CD4-positive, alpha-beta T cell treated with Interleukin-17A for 1 hour (primary cell): ENCODE measurements at places on chromosomes 11 and 22.

- DNase-seq: no peak
Observed at GRCh38 chr11:64185175-64185692, 737 bp upstream of the STIP1 start.

DNA sequence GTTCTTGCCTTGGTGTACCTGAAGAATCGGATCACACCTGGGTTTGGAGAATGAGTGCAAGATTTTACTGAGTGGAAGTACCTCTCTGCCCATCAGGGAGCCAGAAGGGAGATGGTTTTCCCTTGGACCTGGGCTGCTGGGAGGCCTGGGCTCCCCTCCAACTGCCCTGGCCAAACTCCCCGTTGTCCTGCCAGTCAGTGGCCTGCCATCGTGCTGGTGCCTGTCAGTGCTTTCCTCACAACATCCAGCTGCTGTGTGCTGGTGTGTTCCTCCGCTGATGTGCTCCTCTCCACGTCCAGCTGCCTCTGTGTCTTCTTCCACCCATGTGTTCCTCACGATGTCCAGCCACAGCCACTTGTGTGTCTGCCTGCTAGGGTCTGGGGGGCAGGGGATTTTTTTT is 87.9 kb upstream of the CLPB start:
- no peak for DNase-seq

DNA sequence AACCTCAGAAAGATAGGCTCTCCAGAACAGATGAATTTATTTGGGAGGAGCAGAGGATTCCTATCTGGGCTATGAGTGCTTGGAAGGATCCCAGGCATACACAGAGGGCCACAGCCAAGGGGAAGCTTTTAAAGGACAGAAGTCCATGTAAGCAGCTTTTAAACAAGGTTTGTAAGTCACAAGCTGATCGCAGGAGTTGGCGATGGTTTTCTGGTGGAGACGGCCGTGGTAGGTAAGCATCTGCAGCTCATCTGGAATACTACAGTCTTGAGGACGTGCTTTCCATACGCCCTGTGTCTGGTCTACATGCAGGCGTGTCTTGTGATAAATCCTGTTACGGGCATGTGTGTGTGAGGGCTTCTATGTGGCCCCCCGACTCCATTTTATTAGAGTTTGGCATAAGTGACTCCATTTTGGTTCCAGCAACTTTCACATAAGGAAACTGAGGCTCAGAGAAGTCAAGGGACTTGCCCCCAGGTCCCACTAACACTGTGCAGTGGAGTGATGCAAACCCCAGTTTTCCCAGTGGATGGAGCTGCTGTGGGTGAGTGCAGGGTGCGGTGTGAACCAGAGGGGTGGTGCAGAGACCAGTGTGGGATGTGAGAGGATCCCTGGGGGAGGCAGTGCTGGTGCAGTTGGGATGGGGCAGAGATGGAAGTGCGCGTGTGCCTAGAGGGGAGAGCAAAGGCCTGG is 11.8 kb upstream of the ACY3 start:
- no peak for DNase-seq

GRCh38 chr11:65526744-65527143 is 1.9 kb downstream of the SCYL1 start:
- no peak for DNase-seq

DNA sequence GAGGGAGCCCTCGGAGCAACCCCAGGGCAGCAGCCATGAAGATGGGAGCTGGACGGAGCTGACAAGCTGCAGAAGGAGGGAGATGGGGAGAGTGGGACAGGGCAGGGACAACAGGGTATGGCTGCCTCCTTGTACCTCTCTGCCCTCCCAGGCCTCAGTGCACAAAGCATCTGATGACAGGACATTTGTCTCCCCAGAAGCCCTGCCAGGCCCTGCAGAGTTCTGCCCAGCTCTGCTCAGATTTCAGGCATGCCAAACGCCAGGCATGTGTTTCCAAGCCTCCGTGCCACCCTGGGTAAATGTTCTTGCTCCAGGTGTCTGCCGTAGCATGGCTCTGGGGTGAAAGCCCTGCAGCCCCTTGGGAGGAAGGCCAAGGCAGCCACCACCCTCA is 1.1 kb upstream of the IFITM10 start:
- DNase-seq: no peak

- no peak for DNase-seq
Observed at GRCh38 chr11:74951226-74951625, 2.2 kb downstream of the SPCS2 start.

- DNase-seq: no peak
Observed at GRCh38 chr11:108752297-108752751, 87.5 kb downstream of the DDX10 start.

GRCh38 chr22:38451404-38451803 is 3.6 kb downstream of the KCNJ4 start:
- DNase-seq: no peak

DNA sequence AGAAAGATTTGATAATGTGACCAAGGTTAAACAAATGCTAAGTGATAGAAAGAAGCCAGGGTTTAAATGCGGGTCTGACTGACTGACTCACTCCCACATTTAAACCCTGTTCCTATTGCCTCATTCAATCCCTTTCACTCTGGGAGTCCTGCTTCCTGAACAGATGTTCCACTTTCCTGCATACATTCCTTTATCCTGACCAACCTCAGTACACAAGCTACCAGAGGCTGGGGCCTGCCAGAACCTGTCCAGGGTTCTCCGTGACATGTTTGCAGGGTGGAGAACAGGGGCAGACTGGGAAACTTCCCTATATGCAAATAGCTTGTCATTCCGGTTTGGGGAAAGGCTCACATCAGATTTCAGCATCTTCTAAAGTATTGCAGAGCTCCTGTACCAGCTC is 3.0 kb upstream of the ANKK1 start:
- no peak for DNase-seq

DNA sequence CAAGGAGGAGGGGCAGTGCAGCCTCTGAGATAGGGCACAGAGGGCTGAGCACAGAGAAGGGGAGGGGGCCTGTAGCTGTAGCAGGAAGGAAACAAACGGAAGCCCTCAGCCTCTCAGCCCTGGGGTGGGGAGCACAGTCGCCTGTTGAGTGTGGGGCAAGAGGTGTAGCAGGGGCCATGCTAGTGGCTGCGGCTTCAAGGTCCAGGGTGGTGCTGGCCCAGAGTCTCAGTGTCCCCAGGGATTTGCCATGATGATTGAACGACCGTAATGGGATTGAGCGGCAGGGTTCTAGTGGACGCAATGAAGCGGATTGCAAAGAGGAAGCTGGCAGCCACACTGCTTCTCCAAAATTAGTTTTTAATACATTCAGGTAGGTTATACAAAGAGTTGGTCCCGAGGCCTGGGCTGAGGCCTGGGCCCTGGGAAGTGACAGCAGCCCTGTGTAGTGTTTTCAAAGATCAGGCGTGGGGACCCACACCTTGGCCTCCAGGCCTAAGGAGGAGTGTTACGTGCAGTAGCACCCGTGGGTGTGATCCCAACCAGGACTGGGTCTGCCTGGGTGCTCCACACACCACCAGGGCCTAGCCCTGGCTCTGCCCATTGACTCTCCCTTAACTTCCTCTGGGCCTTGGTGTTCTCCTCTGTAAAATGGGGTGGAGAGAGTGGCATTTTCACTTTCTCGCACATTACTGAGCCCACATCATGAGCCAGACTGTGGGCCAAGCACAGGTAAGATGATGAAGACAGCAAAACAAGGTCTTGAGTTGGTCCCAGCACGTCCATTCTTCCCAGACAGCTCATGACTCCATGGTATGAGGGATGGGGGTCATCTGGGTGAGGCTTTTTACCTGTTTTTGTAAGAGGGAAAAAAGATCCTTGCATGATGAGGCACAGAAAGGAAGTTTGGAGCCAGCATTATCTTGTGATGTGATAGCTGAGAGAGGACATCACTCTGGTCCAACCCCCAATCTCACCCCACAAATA is 13.1 kb downstream of the LRRC32 start:
- no peak for DNase-seq

DNA sequence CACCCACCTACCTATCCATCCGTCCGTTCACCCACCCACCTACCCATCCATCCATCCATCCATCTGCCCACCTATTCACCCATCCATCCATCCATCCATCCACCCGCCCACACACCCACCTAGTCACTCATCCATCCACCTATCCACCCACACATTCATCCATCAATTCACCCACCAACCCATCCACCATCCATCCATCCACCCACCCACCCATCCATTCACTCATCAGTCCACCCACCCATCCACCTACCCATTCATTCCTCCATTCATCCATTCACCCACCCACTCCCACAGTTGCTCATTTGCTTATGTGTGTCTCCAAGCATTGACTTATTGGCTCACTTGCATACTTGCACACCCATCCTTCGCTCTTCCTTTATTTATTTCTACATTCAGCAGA is 50.1 kb downstream of the MYO7A start:
- DNase-seq: no peak

DNA sequence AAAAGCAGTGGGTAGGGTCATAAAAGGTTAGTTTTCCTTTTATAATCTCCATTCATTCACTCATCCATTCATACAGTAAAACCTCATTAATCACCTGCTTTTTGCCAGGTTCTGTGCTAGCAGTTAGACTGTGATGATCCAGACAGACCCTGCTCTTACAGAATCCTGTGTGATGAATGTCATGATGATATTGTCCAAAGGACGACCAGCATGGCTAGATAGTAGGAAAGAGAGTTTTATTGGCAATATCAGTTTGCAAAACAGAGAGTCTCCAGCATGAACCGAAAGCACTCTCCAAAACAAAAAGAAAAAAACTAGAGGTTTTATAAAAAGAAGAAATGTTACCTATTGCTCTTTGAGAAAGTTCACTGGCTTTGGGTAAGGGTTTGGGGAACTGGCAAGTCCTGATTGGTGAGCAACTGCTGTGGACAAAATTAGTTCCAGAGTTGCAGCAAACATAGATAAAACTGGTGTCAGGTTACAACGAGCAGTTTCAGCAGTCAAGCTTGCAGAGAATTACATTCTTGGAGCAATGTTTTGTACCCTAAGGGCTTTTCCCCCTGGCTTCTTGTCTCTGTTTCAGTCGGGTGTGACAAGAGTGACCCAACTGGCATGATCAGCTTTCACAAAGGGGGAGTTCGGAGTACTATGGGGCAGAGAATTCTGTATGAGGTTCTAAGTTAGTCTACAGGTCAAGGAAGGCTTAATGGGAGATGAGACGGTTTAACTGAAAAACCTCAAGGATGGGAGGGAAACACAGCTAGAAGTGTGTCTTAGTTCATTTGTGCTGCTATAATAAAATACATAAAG is 58.3 kb downstream of the HSD17B12 start:
- DNase-seq: no peak

GRCh38 chr11:73716153-73717056 is 44.5 kb downstream of the RAB6A start:
- DNase-seq: peak; percentile 18

DNA sequence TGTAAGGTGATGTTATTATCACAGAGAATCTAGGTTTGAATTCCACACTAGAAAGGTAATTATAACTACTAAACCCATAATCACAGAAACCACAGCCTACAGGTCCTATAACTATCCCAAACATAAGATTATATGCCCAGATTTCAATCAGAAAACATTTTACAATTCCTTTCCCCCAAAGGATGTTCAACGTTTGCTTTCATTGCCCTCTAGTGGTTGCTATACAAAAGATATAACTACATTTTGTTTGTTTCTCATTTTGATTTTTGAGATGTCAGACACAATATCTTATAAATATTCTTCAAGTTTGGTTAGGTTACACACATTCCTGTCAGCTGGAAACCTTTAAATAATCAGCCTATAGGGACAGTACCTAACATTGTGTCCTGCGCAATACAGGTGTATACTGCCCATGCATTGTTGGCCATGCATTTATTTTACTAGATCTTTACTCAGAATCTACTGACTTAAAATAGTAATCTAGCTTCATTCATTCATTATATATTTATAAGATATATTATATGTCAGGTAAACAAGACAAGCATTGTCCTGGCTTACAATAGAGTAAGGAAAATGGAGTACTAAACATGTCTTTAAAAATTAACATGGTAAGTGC is 530.5 kb upstream of the CCDC90B start:
- DNase-seq: no peak

DNA sequence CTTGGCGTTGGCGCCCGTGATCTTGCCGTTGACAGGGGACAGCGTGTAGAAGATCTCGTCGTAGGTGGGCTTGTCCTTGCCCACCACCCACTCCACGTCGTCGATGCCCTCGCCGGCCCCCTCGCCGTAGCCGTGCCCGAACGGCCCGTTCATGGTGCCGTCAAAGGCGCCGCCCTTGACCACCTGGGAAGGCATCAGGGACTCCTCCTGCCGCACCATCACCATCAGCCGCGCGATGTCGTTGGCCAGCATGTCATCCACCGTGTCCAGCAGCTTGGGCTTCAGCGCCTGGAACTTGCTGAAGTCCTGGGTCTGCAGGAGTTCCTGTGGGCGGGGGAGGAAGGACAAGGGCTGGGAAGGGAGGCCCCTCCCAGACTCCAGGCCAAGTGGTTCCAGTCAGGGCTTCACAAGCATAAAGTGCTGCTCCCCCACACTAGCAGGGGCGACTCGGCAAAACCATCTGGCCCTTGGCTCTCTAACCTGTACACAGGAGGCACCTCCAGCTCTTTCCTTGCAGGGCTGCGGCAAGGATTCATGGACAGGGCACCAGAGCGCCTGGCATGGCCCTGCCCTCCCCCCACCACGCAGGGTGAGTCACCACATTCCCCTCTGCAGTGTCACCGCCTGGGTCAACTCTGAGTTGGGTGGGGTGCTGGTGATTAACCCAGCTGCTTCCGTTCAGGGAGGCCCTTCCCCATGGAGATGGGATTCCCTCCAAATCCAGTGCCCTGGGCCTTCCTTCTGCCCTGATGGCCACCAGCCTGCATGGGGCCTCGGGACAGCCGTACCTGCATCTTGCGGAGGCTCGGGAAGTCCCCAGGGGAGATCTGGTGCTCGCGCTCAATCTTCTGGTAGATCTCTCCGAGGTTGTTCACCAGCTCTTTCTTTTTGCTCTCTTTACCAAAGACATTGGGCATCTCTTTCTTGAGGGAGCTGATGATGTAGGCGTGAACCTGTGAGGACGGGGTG is 10.4 kb upstream of the CDC42BPG start:
- DNase-seq: peak; percentile 45

DNA sequence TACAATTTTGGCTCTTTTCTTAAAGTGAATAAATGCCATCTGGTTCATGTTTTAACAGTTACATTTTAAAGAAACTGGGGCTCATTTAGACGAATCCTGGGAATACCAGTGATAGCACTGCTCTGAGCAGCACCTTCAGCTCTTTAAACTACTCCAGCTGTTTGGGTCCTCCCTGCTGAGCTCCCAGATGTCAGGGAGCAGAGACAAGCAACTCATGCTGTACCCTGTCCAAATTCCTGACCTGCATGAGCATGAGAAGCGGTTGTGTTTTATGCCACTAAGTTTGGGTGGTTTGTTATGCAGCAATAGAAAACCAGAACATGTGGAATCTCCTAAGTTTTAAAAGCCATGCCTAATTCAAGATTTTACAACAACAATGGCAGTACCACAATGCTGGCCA is 90.0 kb downstream of the FDX1 start:
- DNase-seq: no peak

- DNase-seq: peak; percentile 68
Observed at GRCh38 chr11:64810891-64811272, 531 bp upstream of the MEN1 start.

GRCh38 chr22:20531404-20532201 is 24.2 kb downstream of the MED15 start:
- no peak for DNase-seq
